Stimulated activated CD4-positive, alpha-beta T cell treated with anti-CD3 and anti-CD28 coated beads, Interleukin-15, amount 100 ng/mL, for 1 hour (primary cell): ENCODE measurements at places on chromosomes 5 and 9.

DNA sequence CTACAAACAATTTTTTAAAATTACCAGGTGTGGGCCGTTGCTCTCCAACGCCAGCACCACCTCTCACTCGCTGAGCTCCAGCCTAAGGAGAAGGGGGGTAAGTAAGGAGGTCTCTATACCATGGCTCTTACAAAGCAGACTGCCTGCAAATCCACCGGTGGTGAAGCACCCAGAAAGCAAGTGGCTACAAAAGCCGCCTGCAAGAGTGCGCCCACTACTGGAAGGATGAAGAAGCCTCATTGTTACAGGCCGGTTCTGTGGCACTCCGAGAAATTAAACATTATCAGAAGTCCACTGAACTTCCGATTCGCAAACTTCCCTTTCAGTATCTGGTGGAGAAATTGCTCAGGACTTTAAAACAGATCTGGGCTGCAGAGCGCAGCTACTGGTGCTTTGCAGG lies 46.0 kb downstream of the CDO1 start:
- DNase-seq = no peak

DNA sequence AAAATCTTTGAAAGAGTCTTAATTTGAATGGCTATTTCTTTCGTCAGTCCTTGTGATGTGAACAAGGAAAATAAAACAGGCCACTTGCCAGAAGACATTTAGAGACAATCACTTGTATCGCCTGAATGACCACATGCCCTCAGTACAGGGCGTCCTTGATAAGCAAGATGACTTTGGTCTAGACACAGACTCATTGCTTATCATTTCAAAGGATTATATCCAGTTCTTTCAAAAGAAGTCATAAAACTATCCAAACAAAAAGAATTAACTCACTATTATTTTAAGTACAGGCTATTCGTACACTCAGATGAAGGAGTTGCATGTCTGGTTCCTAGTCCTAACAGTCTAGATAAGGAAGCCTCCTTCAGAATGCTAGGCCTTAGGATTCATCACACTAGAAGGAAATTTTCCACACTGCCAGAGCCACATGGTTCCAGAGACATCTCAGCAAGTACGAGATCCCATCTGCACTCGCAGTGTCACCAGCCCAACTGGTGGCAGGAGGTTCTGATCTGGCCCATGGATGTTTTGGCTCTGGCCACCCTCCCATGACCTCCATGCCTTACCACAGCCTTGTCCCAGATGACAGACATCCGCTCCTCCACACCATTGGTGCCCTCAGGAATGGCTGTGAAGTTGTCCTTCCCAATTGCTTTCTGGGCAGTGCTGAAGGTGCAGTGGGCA lies 109.6 kb downstream of the DPYSL3 start:
- DNase-seq = no peak

DNA sequence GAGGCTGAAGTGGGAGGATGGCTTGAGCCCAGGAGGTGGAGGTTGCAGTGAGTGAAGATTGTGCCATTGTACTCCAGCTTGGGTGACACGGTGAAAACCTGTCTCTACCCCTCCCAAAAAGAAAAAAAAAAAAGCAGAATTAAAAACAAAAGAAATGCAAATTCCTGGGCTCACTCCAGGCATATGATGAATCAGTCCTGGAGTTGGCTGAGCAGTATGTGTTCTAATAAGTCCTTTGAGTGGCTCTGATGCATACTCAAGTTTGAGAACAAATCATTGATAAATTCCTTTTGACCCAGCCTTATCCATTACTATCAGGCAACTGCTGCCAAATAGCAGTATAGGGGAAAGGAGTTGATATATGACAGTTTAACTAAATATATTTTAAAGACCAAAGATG lies 28.3 kb downstream of the UHRF2 start:
- DNase-seq = no peak

- DNase-seq = no peak
Measured at GRCh38 chr5:2538169-2538568, 213.3 kb downstream of the IRX2 start.

DNA sequence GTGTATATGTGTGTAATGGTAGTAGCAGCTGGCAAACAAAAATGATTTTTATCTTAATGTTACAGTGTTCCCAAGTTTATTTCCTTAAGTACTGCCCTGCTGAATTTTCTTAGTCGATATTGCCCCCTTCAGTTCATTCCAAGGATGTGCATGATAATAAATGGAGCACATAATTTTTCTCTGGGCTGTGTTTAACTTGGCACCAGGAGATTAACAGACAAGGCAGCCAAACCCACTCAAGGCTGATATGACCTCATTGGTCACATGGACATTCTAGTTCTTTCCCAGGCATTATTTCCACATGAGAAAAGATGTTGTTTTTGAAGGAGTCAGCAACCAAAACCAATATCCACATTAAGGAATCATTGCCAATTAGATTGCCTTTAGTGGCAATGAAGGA lies 61.8 kb downstream of the COX7C start:
- no peak for DNase-seq

- no peak for DNase-seq
Measured at GRCh38 chr9:125680445-125680844, 26.6 kb downstream of the MAPKAP1 start.

DNA sequence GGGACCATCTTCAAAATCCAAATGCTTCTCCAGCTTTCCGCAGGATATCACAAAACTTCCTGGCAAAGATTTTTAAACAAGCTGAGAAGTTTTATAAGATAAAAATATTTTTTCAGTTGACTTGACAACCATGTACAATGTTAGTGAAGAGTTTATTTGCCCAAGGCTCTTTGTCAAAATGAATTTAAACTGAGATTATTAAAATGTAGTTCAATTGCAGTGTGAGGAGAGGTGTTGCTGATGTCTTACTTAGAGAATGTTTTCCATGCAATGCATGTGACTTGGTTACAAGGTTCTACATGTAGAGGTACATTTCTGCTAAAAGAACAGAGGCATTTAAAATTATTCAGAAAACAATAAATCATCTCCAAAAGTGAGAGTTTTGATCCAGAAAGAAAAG lies 131.4 kb upstream of the MINAR2 start:
- no peak for DNase-seq

DNA sequence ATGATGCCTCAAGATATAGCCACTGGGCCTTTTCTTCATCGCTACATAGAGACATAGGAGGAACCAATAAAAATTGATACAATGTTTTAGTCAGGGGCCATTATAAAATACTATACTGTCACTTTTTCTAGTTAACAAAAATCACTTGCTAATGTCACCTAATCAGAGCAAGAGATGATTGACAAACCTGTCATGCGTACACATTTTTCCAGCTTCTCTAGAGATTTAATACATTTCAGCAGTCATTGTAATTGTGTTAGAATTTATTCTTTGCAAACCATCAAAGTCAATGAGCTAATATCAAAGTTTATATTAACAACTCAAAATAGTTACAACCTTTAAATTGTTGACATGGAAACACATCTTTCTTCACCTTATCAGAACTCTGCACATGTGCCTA lies 513.6 kb upstream of the SEMA6A start:
- DNase-seq = no peak

DNA sequence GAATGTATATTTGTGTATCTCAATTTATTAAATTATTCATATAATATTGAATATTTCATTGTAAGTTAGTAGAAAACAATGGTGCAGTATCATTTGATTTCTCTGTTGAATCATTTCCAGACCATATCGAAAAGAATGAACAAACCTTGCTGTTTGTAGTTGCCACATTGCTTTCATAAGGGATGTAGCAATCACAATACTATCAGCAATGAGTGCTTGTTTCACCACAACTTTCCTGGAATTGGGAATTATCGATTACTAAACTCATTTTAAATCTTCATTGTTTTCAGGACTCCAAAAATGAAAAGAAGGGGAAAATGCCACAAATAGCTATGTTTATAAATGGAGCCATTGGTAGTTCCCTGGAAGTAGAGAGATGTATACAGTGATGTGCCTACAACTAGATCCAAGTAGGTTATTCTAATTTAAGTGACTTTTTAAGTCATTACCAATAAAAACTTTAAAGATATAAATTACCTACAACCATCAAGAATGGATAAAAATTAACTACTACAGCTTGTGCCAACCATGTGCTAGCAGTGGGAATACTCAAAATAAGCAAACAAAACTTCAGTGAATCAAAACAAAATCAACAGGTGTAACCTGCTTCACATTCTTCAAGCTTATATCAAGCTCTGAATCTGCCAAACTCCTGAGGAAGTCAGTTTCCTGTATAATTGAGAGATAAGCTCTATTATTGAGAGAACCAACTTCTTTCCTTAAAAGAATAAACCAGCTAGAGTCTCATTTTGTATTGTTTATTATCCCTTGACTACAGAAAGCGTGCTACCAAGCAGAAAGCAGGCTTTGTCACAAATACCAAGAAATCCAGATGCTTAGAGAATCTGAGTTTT lies 358.6 kb downstream of the ADGRV1 start:
- DNase-seq = no peak

DNA sequence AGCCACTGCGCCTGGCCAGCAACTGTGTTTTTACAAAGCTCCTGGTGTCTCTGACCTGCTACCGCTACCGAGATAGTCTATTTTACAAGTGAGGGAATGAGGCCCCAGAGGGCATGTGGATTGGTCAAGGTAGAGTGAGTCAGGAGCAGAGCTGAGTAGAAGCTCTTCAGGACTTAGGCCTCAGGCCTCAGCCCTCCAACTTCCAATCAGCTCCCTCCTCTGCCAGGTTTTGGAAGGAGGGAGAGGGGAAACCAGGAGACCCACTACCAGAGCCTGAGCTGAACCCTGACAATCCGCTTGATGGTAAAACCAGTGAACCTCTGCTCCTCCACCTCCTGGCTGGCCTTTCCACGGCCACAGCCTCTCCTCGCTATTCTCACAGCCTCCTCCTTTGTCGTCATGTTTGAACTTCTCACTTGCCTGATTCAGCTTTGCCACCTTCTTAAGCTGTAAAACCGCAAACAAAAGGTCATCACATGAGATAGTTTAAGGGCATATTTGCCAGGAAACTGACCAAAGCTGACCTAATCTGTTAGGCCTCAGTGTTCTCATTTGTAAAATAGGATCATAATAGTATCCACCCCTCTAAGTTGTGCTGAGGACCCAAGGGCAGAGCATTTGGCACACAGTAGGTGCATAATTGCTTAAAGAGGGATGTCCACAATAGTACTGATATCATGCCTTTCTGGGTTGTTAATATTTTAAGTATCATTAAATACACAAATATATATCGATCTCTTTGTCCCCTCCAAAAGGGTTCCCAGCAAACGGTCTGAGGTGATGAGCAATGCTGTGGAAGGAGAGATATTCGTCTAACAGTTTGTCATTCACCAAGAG lies 1.7 kb downstream of the TRAF1 start:
- no peak for DNase-seq

DNA sequence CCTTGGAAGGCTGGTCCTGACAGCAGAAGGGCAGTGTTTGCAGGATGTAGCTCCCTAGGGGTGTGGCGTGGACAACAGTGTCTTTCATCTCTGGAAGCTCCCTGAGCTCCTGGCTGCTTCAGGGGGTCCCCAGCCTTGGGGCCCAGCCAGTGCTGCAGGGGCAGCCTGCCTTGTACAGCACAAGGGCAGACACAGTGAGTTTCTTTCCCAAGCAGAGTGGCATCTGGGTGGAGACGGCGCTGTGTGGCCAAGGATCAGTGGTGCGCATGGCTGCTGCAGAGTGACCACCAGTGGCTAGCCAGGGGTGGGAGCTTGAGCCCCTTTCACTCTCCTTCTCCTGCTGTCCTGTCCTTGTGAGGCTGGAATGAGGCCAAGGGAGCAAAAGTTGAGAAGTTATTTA lies 7.6 kb upstream of the IRX4 start:
- DNase-seq = no peak

GRCh38 chr9:85730916-85731630 lies 10.7 kb downstream of the AGTPBP1 start:
- no peak for DNase-seq

DNA sequence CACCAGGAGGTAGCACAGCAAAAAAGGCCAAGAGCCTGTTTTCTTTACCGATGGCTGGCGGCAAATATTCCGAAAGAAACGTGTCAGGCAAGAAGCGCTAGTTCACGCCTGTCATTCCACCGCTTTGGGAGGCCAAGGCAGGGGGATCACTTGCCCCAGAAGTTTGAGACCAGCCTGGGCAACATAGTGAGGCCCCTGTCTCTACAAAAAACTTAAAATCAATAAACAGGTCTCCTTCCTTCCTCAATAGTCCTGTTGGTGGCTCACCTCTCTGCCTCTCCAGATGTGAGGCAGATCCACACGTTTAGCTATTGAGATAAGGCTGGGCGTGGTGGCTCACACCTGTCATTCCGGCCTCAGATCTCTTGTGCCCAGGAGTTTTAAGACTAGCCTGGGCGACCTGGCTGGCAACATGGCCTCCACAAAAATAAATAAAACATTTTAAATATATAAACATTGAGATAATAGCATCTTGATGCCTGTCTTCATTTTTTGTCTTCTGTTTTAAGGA lies 1.3 kb upstream of the TMEM250 start:
- DNase-seq = no peak

DNA sequence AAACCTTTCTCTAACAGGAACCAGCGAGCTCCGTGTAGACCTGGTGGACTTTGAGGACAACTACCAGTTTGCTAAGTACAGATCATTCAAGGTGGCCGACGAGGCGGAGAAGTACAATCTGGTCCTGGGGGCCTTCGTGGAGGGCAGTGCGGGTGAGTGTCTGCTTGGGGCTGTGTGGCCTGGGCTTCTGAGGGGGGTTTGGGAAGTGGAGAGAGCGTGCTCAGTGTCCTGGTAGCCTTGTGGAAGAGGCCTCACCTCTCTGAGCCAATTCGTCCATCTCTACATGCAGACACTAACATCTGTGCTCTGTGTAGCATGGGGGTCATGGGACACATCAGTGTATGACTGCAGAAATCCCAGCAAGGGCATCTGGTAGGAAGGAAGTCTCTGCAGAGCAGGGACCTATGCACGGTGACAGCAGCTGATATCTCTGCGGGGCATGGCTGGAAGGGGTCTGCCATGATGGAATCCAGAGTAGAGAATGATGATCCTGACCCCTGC lies 5.9 kb downstream of the FCN2 start:
- no peak for DNase-seq

DNA sequence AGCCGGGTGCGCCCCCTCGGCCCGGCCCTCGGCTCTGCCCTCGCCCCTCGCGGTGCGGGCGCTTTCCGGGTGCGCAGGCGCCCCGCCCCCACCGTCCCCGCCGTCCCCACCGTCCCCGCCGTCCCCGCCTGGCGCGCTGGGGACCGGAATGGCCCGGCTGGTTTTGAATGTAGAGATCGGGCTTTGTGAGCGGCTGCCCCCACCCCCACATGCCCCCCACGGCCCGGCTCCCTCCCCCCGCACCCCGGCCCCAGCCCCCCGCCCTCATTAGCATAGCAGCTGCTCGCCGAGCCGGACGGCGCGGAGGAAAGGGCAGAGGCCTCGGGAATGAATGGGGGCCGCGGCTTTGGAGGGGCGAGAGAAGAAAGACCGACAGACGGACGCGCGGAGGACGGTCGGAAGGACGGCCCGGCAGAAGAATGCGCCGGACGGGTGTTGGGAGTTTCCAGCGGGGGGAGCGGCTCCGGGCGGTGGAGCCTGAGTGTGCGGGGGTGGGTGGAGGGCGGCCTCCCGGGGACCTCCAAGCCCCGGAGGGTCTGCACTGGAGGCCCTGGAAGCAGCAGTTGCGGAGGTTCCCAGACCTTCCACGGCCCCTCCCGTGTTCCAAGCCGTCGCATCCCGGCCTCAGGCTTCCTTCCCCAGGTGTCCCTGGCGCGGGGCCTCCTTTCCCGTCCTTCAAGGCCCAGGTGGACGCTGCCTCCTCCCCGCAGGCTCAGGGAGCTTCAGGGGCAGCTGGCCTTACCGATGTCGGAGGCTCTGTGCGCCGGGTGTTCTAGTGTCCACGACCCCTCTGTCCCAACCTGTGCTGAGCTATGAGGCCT lies 6.0 kb downstream of the NRARP start:
- DNase-seq = no peak
